ENCODE measurements at places on chromosomes 11 and 22.

DNA sequence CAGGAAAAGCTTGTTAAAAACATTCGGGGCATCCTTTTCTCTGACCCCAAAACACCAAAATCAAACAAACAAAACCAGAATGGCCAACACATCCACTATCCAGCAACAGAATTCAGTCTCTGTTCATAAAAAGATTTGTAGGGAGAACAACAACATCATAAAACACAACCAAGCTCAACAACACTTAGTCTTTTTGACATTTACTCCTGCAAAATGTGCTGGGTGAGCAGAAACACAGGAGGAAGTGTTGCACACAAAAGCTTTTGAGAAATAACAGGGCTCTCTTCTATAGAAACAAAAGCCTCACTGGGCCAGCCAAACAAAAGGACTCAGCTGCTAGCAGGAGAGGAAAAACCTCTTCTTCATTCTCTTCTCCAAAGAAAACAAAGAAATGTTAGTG is 736.0 kb upstream of the CCDC90B start:
- no peak for DNase-seq

DNA sequence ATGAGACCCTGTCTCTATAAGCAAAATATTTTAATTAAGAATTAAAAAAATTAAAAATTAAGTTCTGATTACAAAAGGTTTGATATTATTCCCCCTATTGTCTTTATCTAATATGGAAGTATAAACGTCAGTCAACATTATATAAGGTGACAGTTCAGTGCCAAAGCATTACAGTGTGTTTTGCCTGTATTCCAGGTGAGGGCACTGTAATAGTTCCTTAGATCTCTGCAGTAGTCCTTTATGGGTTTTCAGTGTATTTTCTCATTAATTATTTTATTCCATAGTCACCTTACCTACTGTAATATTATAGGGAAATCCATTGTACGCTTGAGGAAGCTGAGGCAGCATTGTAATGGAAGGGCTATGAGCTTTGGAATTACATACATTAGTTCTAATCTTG is 33.0 kb downstream of the FAR1 start:
- no peak for DNase-seq

GRCh38 chr22:50040717-50041116 is 17.4 kb downstream of the TTLL8 start:
- no peak for DNase-seq

- DNase-seq, result no peak
These were observed 33.6 kb downstream of the ASRGL1 start for GRCh38 chr11:62370743-62371440.

GRCh38 chr11:73308961-73309919 is 1.2 kb downstream of the ARHGEF17 start:
- peak; percentile 98 for DNase-seq

DNA sequence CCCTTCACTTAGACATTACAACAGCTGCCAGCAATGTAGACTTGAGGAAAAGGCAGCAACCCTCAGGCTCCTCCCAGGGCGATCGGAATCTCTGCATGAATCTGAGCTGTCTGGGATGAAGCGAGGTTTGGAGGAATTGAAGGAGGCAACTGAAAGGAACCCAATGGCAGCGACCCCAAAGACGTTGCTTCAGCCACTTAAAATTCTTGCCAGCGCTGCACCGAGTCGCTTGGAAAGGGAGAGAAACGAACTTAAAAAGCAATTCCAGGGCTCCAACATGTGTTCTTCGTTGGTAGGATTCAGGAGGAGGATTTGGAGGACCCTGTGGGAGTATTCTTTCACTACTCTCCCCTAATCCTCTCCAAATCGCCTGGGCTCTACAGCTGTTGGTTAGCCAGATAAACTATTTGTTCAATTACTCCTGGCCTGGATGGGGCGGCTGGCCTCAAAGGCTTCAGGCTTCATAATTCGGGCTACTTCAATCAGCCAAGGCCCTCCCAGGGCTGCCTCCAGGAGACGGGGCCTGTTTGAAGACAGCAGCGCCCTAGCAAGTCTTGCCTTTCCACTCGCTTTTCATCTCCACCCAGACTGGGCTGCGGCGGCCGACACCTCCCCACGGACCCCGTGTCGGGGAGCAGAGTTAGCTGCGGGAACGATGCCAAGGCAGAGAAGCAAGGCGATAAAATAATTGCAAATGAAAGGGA is 72.4 kb upstream of the TMEM45B start:
- no peak for DNase-seq

GRCh38 chr11:82906236-82906635 is 4.7 kb downstream of the DDIAS start:
- DNase-seq, result peak; percentile 75

GRCh38 chr11:107196732-107197131 is 178.5 kb upstream of the GUCY1A2 start:
- no peak for DNase-seq
